ENCODE measurements at places on chromosomes 5 and 9.

- DNase-seq, result no peak
Observed at GRCh38 chr5:158847772-158848171, 251.9 kb downstream of the EBF1 start.

DNA sequence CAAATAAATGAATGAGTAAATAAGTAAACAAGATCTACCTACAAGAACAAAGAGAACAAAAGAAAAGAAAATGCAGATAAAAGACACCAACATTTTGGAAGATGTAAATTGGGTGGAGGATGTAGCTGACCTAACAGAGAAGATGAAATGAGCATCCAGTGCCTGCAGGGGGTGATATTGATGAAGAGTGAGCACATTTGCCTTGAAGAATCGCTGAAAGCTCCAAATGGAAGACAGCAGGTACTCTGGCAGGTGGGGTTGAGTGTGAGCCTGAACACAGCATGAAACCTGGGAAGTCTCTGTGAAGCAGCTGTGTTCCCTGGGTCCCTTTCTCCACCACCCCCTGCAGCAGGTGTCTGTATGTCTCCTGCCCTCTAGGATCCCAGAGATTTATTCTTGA is 125.6 kb downstream of the NXNL2 start:
- DNase-seq, result no peak

GRCh38 chr9:94212091-94212490 is 47.0 kb upstream of the ZNF169 start:
- DNase-seq, result no peak

- DNase-seq, result no peak
Observed at GRCh38 chr5:126924331-126925033, 105.9 kb downstream of the MARCHF3 start.

DNA sequence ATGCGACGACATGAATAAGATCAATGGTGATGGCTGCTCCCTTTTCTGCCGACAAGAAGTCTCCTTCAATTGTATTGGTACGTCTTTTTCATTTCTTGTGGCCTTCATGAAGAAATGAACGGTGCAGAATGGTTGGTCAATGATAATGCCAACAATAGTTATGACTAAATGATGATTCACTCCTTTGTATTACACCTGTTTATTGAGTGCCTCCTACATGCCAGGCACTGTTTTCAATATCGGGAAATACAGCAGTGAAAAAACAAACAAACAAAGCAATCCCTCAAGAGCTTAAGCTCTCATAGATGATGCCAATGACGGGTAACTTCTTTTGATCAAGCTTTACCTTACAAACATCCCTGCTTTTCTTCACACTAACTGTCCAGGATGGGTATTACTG is 117.7 kb downstream of the PAPPA start:
- no peak for DNase-seq

GRCh38 chr9:98686961-98687855 is 21.5 kb downstream of the GABBR2 start:
- no peak for DNase-seq

DNA sequence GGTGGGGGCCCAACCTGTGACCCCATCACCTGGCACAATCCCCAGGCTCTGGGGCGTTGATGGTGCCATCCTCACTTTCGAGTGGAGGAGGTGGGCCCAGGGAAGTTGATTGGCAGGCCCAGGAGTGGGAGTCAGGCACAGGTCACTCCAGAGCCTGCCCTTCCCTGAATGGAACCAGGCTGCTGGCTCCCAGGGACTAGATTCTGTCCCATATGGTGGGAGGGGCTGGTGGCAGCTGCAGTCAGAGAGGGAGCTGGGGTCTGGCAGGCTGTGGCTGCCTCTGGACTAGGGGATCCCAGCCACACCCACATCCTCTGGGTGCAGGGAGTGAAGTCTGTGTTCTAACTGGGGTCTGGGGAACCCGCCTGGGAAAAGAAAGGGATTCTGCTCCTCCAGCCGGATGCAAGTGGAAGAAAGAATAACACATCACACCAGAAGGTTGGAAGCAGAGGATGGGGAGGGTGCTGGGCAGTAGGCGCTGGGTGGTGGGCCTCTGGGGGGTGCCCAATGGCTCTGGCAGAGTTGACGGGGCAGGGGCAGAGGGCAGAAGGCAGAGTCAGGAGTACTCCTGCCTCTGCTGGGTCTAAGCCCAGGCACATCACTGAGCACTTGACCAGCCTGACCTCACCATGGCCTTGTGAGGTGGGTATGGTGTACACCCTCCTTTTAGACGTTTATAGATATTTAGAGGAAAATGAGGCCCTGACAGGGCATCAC is 25.8 kb downstream of the CEL start:
- no peak for DNase-seq

GRCh38 chr5:37037840-37038239 is 161.3 kb downstream of the NIPBL start:
- DNase-seq, result no peak

- DNase-seq, result no peak
Observed at GRCh38 chr9:14908295-14909180, 1.7 kb downstream of the FREM1 start.

GRCh38 chr5:64206653-64207052 is 41.0 kb downstream of the RNF180 start:
- DNase-seq, result no peak

DNA sequence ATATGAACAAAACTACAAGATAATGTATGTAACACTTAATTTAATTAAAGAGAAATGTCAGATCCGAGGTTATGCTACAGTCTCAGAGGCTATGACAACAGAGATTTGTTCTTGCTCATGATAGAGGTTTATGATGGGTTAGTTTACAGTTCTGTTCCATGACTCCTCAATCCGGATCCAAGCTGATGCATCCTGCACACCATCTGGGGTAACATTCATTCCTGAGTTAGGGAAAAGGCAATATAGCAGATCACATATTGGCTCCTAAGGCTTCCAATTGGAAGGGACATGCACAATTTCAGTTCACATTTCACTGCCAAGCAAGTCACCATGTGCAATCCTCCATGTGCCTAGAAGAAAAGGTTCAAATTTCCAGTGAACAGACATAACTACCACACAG is 40.4 kb downstream of the ABLIM3 start:
- no peak for DNase-seq

DNA sequence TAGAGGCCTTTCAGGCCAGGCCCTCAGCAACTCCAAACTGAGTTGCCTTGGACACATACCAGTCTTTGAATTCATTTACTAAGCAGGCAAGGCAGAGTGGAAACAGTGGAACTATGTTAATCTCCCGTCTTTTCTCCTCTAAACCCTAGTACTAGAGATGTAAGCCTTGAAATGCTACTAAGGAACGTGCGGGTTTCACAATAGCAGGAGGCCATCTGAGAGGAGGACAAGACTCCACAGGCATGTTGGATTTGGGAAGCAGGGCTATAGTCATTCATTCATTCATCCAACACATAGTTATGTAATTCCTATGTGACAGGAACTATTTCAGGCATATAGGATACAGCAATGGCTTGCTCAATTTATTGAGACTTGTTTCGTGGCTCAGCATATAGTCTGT is 3.3 kb upstream of the OCLN start:
- no peak for DNase-seq

DNA sequence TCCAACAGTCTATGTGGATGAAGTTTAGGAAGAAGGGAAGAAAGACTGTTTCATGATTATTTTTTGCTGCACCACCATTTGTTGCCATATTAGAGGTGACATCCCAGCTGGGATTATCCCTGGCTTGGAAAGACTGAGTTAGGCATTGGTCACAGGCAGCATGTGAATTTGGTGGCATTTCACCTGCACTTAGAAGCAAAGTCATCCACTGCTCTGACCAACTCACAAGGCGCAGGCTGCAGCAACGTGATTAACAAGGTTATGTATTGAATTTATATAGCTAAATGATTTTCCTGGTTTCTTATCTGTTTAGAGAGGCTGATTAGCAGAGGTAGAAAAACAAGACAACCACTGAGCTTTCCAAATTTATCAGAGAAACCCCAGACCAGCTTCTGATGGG is 2.7 kb downstream of the FYB1 start:
- no peak for DNase-seq

GRCh38 chr5:106454651-106455415 is 1215.9 kb downstream of the EFNA5 start:
- DNase-seq, result no peak

DNA sequence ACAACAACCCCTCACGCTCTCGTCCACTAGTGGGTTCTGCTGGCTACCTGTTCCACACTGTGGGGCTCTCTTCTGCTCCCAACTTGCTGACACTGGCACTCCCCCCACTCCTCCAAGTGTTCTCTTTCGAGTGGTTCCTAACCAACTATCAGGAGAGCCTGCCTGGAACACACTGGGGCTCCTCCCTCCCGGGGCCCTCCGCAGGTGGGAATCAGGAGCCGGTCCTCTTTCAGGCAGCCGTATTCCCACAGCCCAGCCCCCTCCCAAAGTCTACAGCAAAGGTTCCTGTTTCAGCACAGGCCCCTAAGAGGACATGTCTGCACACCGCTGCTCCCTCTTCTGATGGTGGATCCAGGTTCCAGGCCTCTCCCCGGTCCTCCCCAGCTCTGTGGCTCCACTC is 165.9 kb downstream of the FSTL4 start:
- DNase-seq, result no peak

DNA sequence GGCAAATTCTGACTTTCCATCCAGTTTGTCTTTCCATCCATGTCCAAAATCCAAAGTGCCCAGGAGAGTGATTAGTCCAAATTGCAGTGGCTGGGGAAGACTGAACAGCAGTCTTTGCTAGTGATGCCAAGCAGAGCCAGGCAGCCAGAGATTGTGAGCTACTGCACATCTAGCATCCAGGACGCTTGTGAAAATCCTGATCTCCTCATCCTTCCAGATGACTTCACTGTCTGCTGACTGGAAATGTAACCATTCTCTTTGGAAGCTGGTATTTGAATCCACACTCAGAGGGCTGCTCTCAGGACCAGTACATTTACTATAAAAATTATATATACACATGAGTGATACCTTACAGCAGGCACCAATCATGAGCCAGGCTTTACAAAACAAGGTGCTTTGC is 49.6 kb downstream of the MACROH2A1 start:
- no peak for DNase-seq

DNA sequence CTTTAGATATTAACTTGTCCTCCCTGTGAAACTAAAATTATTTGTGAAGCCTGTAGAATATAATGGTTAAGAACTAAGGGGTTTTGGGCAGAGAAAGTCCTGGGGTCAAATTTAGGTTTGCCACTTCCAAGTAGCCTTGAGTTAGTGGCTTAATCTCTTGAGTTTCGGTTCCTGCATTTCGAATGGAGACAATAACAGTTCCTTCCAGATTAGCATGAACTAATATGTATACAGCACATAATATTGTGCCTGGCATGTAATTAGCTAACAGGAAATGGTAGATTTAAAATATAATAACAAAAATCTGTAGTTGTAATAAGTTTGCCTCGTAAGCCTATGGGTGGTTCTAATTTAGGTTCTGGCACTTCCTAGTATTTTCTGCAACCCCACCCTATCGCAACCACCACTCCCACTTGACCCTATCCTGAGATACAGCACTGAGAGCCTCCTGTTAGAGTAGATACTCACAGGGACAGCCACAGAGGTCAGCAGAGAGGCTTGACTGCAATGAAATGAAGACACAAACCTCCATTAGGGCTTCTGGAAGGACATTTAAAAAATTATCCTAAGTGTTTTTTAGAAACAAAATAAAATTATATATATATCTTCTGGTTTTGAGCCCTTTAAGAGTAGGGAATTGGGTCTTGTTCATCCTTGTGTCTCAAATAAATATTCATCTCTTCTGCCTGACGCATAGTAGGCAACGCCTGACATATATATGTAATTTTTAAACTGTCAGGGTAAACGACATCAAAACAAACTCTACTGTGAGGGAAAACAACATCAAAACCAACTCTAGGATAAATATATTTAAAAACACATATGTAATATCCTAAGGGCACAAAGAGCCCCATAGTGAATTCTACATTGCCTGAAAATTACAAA is 8.5 kb downstream of the SPINK9 start:
- DNase-seq, result no peak

DNA sequence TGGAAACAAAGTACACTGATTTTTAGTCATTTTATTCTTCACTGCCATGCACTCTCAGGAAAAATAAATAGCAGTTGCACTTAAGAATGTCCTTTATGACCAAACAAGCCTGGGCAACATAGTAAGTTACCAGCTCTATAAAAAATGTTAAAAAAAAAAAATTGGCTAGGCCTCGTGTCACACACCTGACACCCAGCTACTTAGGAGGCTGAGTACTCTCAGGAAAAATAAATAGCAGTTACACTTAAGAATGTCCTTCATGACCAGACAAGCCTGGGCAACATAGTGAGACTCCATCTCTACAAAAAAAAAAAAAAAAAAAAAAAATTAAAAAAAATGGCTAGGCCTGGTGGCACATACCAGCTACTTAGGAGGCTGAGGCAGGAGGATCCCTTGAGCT is 304.6 kb downstream of the SLCO4C1 start:
- no peak for DNase-seq

DNA sequence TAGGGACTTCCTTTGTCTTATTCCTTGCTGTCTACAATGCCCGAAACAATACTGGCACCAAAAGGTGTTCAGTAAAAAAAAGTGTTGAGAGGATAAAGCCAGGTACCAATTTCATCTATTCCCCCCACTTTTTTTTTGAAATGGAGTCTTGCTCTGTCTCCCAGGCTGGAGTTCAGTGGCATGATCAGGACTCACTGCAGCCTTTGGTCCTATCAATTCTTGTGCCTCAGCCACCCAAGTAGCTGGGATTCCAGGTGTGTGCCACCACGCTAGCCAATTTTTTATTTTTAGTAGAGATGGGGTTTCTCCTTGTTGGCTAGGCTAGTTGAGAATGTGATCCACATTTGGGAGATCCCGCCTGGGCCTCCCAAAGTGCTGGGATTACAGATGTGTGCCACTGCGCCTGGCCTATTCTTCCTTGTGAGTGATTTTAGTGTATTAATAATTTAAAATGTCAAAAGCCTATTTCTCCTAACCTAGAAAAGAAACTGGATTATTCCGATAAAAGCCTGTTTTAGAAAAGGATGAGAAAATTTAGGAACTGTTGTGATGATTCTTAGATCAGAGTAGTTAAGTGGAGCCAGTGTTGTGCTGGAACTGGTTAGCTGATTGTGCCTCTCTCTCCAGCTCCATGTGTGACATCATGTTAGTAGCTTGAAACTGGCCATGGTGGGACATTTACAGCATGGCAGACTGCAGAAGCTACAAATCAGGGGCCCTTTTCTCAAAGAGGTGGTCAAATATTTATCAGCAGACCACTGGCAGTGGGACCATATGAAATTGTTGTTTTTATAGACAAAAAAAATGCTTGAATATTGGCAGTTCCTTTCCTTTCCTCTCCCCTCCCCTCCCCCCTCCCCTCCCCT is 14.3 kb downstream of the CDC42SE2 start:
- no peak for DNase-seq

DNA sequence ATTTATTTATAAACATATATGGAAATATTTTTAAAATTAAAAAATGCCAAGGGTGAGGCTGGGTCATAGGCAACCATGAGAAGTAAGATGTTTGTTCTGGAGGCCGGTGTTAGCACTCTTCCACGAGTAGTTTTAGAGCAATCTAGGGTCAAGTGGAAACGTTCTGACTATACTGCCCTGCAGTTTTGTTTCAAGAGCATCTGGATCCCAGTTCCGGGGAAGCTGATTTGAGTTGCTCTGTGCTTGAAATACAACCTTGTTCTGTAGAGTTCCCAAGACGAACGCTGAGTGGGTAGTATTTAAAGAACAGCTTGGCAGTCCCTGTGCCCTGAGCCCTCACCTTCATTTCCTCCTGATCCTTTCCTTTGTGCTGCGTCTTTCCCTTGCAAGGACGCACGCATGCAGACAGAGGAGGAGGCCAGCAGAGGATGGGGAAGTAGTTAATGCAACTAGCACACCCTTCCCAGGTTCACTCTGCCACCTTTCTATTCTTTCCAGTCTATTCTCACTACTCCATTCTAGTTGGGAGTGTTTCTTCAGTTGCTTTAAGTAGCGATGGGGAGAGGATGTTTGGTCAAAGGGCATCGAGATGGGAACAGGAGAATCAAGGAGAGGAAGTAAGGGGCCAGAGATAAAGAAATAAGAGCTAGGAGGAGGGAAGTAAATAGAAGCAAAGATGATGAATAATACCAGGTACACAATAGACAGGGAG is 68.3 kb upstream of the ZSWIM6 start:
- no peak for DNase-seq

Data from CD4-positive, alpha-beta T cell treated with Interleukin-12 subunit alpha and Interleukin-12 subunit beta, for 1 hour (primary cell).